ENCODE measurements at places on chromosomes 3 and 15.

GRCh38 chr3:187967993-187968392 lies 186.0 kb upstream of the LPP start:
- DNase-seq = no peak

DNA sequence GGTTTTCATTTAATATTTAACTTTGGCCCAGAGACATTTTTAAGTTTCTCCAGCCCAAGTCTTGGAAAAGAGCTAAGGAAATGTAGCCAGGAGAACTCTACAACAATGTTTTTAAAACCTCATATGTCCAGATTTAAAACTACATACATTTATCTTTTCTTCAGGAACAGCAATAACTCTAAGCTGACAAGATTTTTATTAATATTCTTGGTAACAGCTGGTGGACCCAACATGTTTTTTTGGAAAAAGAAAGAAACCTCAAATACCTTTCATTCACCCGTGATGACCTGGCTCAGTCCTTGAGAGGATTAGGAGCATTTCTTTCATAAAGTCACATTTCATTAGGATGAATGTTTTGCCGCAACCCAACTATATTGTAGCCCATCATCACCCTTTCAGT lies 50.4 kb upstream of the CMSS1 start:
- no peak for DNase-seq

DNA sequence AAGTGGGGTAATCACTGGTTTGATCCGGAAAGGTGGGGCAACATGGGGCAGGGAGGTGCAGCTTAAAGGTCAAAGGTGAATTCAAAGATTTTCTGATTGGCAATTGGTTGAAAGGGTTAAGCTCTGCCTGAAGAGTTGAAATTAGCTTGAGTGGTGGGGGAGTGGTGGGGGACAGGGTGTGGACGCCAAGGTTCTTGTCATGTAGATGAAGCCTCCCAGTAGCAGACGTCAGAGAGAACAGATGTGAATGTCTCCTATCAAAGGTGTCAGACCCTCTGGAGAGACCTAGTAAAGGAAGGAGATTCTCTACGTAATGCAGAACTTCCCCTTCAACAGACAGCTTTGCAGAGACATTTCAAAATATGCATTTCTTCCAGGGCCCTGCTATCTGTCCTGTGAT lies 62.8 kb downstream of the ABCC5 start:
- no peak for DNase-seq

DNA sequence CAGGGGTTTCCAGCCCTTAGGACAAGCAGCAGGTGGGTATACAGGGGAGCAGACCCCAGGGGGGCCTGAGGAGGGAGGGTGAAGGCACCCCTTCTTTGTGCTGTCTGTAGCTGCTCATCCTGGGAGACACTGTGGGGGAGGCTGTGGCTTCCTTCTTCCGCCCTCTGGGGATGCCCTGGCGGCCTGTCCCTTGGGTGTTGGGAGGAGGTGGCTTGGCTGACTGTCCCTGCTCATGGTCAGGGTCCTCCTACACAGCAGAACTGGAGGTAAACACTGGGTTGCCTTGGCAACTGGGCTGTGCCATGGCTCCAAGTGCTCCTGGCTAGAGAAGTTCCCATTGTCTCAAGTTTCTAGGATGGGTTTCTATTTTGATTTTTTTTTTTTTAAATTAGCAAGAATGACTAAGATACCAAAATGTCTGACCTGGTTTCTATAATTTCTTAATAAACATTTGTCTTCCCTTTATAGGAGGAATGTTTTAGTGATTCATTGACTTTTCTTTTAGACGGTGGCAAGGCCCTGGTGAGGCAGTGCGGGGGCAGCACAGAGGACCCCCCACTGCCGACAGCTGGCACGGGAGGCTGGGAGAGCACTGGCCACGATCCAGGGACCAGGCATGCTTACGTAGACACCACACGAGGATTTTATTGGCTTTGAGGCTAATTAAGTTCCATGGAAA lies 12.4 kb downstream of the KLF13 start:
- no peak for DNase-seq

DNA sequence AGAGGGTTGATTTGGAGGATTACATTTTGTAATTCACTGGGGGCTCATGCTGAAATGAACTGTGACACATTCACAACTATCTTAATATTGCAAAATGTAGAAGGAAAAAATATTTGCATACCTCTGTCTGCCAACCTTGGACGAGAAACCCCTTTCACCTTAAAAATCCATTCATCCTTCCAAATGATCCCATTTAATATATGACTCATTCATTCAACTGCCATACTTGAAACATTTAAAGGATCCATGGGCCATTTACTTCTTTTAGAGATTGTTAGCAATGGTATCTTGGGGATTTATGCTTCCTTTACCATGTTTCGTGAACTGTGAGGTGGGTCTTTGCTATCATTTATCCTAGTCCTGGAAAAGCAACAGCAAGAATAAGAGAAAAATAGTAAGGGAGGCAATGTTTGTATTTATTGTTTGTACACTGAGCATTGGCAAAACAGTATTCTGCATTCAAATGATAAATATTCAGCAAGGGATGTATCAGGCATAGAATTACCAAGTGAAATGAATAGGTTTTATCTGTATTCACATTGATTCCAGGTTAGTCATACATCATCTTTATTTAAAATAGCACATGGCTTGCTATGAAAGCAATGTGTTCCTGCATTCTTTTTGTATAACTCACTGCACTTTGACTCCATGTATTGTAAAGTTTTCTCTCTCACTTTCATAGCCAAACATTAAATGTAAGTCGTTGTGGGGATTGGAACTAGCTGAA lies 378.1 kb downstream of the NSUN3 start:
- DNase-seq = no peak

GRCh38 chr3:17153209-17153608 lies 268.5 kb downstream of the PLCL2 start:
- DNase-seq = no peak

DNA sequence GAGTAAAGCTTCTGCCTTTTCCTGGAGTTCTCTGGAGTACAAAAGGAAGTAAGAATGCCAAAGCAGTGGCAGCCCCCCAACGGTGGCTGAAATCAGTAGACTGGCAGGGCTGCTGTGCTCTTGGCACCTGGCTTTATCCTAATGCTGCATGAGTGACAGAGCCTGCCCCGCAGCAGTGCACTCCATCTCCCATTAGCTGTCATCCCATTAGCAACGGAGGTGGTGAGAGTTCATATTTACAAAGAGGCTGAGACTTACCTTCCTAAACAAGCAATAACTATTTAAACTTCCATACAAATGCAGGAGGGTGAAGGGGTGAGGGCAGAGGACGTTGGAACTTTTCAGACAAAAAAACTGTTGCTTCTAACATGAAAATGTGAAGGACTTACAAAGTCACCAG lies 51.9 kb downstream of the SERPINI1 start:
- DNase-seq = no peak

All from stimulated activated CD8-positive, alpha-beta memory T cell treated with anti-CD3 and anti-CD28 coated beads, Interleukin-4, amount 100 ng/mL, for 1 hour (primary cell).